ENCODE measurements at places on chromosomes 1 and 21.

DNA sequence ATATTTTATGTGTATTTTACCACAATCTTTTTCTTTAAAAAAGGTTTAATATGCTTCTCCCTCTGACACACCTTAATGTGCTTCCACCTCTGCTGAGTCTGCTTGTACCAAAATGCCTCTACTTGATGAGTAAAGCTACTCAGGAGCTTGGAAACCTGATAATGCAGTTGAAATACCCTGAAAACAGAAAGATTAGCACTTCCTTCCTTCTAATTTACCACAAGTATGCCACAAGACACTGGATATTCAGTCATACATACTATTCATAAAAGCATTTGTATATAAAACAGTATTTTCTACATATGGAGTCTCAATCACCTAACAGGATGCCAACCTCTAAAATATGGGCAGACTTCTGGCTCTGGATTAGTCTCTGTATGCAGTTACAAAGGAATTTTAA is 55.0 kb downstream of the SLC35D1 start:
- no peak for DNase-seq

- no peak for DNase-seq
Observed at GRCh38 chr1:176829261-176829660, 335.3 kb downstream of the ASTN1 start.

- no peak for DNase-seq
Observed at GRCh38 chr1:95252422-95252821, 18.4 kb downstream of the RWDD3 start.

GRCh38 chr1:90710579-90711536 is 6.2 kb downstream of the BARHL2 start:
- DNase-seq: no peak

- DNase-seq: peak; percentile 47
Observed at GRCh38 chr1:25037174-25038074, 107.3 kb upstream of the RUNX3 start.

- no peak for DNase-seq
Observed at GRCh38 chr21:43867948-43868347, 2.9 kb downstream of the AGPAT3 start.

- DNase-seq: no peak
Observed at GRCh38 chr1:109816175-109816811, 52.6 kb upstream of the EPS8L3 start.

GRCh38 chr1:56788588-56788987 is 30.6 kb downstream of the FYB2 start:
- DNase-seq: no peak

GRCh38 chr21:26782747-26783146 is 62.5 kb downstream of the ADAMTS1 start:
- no peak for DNase-seq

DNA sequence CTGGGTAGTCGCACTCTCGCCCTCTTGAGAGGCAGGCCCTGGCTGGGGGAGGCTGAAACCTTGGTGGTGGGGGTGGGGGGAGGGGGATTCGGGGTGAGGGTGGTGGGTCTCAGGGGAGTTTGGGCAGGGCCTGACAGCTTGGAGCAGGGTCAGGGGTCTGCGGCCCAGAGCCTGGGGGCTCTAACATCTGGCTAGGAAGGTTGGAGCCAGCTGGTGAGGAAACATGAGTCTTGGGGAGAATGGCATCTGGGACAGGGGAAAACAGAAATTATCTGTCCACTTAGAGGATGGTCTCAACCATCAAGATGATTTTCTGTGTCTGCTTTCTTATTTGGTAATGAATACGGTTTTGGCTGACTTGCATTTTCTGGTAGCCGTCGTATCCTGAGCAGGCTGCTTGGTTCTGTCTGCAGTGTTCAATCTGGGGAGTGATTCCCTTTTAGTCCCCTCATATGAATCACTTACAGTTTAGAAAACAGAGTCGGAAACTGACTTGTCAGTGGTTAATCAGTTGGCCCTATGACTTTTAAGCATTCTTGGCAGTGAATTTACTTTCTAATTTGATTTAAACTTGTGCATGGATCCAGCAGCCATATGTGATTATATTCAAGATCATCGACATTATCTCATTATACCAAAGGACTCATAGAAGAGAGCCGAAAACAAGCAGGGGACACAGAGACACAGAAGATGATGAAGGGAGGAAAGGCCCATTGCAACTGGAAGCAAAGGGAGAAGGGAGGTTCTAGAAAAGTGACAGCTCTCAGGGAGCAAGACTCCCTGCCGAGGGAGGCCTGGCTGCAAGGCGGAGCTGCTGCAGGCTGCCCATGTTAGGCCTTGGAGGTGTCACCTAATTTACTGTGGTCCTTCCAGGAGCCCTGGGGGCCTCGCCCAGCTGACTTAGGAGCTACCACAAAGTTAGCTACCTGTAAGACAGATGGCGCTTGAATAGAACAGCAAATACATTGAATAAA is 237.6 kb downstream of the SDCCAG8 start:
- DNase-seq: no peak

- no peak for DNase-seq
Observed at GRCh38 chr1:159152031-159152430, 19.4 kb upstream of the CADM3 start.

GRCh38 chr21:46023555-46023954 is 42.0 kb downstream of the COL6A1 start:
- DNase-seq: no peak

DNA sequence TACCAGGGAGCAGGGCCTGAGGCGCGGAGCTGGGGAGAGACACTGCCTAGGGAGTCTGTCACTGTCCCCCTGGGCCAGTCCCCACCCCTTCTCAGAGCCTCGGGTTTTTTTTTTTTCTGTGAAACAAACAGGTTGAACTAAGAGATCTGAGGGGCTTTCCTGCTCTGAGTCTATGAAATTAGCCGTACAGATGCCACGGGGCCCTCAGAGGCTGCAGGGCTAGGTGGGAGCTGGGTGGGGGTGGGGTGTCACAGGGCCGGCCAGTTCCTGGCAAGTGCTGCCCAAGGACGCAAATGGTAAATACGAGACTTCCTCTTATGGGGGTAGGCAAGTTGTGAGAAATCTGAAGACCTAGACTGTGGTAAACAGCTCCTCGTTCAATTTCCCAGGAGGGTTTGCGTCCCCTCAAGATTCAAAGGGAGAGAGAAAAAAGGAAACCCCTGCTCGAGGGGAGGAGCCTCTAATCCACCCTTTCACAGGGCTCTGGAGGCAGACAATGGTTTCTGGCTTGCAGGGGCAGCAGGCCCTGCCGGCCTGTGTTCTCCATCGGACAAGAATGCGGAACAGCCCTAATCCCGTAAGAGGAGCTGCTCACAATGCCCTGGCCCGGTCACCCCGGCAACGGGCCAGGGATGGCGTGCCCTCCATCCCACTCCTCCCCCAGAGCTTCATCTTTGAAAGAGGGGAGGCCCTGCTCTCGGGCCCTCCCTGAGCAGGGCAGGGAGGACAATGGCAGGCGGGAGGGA is 7.8 kb downstream of the NUAK2 start:
- DNase-seq: peak; percentile 70

GRCh38 chr1:177913762-177914540 is 55.9 kb downstream of the SEC16B start:
- no peak for DNase-seq

DNA sequence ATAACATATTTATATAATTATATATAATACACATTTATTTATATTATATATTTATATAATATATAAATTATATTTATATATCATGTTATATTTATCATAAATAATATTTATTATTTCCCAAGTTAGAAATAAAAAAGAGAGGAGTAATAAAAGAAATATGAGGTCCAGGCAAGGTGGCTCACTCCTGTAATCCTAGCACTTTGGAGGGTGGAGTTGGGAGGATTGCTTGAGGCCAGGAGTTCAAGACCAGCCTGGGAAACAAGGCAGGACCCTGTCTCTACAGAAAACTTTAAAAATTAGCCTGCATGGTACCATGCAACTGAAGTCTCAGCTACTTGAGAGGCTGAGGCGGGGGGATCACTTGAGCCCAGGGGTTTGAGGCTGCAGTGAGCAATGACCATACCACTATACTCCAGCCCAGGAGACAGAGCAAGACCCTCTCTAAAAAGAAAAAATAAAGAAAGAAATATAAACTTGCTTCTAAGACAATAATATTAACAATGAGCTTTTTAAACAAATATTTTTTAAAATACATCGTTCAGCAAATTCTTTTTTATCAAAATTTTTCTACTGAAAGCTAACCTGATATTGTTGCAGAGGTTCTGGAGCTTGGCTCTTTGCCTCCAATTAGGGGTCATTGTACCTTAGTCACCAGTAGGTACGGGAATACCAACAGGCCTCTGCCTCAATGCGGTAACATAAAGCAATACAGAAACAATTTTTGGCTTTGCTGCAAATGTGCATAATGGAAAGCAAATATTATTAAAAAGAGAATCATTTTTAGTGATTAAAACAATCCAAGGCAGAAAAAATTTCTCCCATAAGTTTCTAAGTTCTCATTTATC is 290.0 kb downstream of the SETD4 start:
- DNase-seq: no peak

DNA sequence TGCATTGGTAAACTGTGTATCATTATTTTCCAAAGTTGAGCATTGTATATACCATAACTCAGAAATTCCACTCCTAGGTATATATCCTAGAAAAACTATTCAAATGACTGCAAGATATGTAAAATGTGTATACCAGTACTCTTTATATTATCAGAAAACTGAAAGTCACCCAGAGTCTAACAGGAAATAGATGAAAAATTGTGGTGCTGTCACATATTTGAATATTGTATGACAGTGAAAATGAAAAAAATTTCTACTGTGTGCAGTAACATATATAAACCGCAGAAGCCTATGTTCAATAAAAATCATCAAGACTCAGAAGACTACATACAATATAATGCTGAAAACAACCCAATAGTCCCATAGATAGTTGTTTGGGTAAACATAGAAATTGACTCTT is 74.4 kb upstream of the LYPLAL1 start:
- DNase-seq: no peak

DNA sequence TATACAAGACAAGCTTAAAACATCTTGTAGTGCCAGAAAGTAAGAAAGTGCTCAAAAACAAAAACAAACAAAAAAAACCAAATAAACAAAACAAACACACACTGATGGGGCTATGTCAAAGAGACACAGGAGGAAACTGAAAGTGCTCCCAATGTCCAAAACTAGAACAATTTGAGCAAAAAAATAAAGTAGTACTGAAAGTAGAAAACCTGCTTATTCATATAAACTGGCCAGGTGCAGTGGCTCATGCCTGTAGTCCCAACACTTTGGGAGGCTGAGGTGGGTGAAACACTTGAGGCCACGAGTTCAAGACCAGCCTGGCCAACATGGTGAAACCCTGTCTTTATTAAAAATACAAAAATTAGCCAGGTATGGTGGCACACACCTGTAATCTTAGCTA is 129.9 kb downstream of the GLUL start:
- DNase-seq: no peak

DNA sequence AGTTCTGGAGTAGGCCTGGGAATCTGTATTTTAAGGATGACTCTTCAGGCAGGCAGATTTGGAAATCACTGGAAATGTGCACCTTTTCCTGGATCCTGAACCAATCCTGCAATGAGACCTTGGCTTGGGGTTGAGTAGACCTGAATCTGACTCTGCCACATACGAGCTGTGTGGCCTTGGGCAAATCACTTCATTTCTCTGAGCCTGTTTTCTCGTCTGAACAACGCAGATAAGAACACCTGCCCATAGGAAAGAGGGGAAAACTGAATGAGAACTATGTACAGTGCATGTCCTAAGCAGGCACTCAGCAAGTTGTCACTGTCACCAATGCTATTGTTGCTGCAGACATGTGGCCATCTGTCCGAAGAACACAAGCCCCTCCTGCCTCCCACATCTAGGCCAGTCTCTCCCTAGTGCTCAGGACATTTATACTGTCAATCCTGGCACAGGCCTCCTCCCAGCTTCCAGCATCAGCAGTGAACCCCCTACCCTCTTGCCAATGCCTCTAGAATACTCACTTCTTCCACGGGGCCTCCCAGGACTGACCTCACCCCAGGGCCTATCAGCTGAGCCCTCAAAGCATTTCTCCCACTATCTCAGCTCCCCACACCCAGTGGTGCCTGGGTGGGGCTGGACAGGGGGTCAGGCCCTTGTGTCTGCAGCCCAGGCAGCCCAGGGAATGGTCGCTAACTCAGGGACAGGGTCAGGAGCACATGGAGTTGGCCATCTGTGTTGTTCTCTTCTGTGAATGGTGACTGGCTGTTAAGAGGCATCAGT is 88.8 kb upstream of the ZBTB40 start:
- no peak for DNase-seq

DNA sequence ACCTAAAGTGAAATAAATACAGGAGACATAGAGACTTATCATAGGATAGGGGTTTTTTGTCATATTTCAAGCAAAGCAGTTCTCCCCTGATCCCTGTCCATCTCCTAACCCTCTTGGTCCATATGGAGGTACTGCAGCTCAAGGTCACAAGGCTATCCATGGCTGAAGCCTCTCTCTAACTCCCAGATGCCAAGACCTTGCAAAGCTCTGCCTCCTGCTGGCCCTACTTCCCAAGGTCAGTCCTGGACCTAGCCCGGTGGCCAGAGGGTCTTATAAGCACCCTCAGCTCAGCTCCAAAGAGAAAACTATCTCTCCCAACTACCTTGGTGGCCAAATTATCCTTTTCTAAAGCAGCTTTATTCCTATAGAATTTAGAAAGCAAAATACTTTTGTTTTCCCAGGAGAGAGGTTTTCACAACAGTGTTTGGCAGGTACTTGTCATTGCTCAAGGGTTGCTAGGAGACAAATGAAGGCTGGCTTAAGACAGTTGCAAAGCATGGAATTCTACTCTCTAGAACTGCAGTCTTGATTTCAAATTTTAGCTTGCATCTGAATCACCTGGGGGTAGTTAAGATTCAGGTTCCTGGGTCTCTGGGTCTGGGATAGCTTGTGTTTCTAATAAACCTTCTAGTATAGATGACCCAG is 121.5 kb downstream of the XCL2 start:
- DNase-seq: no peak

- no peak for DNase-seq
Observed at GRCh38 chr1:26288311-26288941, 8.5 kb downstream of the SH3BGRL3 start.

DNA sequence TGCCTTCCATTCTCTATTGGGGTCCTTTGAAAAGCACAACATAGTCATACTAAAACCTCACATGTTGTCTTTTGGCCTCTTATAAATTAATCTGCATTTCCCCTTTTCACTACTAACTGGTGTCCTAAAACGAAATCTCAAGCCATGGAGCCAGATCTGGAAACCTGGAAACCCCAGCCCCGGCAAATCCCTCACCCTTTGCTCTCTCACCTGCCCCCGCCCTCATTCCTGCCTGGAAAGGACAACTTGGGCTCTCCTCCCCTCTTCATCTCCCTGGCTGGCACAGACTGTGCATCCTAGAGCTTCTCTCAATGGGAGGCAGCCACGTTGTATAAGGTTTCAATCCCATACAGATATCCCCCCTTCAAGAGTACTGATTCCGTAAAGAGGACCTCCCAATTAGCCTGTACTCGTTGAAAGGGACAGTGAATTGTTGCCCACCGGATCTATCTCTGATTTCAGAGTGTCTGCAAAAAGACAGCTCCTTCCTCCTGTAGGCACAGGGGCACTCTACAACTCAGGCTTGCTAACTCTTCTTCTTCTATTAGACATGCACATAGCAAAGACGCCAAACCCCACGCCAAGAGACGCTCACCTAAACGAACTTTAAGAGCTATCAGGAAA is 1.4 kb downstream of the DUSP10 start:
- no peak for DNase-seq

- no peak for DNase-seq
Observed at GRCh38 chr1:73106931-73107330, 824.6 kb upstream of the NEGR1 start.

All from neural crest cell (in vitro differentiated cells).